SHP77 (cell line): ENCODE measurements at places on chromosomes 12 and 14.
A peak's percentile ranks its signal among the peaks of the same experiment; 100 is the strongest.

DNA sequence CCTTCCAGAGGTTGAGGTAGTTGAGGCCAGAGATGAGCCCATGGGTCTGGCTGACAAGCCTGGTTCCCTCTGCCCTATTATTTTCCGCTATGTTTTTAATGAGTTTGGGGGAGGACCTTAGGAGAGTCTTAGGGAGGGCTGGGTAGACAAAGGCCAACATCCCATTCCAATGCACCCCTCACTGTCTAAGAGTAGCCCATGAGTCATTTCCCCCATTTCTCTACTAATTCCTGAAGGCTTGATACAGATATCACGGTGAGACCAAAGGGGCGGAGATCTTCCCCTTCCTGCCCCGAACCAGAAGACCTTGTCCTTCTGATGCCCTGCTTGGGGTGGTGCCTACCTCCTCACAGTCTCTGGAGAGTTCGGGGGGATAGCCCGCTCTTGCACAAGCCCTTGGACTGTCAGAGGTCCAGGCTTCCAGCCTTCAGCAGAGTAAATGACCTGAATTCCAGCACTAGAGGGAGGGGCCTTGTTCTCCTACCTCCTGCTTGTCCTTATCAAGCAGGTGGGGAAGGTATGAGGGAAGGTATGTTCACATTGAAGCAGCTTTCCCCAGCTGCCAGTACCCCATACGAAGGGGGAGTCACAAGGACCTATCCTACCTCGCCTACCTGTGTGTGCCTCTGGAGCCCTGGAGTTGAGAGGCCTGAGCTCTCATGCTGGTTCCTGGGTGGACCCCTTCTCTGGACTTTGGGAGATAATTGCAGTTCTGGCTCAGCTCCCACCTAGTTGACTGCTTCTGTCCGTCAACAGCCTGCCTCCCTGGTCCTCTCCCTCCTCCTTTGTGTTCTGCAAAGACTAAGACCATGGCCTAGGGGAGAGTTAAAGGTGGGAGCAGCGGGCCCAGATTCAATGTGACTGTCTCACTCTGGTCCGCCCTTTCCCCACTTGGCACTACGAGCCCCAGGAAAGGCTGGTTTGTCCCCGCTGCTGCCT lies 3.7 kb downstream of the PSMB11 start:
- DNase-seq, result no peak

DNA sequence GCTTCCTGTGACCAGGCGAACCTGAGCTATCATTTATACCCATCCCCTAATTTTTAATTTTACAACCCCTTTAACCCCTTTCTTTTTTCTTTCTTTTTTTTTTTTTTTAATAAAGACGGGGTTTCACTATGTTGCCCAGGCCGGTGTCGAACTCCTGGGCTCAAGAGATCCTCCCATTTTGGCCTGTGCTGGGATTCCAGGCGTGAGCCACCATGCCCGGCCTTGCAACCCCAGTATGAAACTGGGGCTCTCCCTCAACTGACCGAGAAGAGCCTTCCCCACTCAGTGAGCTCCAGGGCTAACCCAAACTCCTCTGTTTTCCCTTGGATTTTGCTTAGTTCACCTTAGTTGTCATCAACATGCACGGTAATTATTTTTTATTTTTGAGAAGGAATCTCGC lies 992 bp downstream of the CPSF2 start:
- no peak for DNase-seq

GRCh38 chr14:84017495-84017894 lies 1512.4 kb upstream of the FLRT2 start:
- no peak for DNase-seq

DNA sequence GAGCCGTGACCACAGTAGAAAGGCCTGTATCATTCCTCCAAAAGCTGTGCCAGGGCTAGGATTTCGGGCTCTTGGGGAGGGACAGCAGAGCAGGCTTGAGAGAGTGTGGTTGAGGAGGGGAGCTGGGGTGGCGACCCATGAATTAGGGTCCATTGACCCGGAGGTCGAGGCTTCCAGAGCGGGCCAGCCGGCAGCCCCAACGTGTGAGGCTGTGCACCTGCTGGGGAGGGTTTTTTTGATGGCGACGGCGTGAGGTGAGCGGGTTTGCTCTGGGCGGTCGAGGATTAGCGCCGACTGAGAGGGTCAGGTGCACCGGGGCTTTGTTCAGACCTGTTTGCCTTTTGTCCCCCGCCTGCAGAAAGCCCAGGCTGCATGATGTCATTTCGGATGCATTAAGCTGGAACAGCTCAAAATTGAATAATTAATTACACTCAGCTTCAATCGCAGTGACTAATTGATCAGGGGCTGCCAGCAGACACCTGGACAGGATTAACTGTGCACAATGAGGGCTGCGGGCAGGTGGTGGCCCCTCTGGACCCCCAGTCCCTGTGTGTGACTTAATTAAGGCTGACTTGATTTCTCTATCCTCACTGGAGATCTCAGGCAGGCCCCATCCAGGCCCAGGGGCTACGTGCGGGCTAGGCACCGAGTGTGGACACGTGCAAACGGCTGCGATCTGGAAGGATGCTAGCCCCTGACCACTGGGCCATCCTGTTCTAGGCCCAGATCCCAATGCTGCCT lies 42.1 kb upstream of the MEG3 start:
- peak; percentile 93 for DNase-seq

DNA sequence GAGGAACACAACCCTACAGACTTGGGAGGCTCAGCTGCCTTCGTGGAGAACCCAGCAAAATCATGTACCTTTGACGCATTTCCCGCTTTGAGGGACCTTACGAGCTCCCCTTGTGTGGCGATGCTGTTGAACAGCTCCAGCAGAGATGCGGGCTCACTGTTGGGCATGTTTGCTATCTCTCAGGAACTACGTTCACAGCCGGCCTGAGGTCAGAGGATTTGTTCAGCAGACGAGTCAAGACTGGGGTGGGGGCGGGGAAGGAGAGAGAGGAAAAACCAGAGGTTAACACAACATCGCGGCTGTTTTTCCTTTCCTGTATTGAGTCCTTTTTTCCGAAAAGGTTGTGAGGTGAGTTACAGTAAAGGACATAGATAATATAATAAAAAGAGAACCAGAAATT lies 45.9 kb downstream of the SLC25A47 start:
- DNase-seq, result no peak

GRCh38 chr14:99524804-99525698 lies 43.8 kb downstream of the CCNK start:
- peak; percentile 21 for DNase-seq

GRCh38 chr14:101120641-101121507 lies 217.4 kb upstream of the RTL1 start:
- no peak for DNase-seq

GRCh38 chr14:90600619-90601018 lies 203.8 kb downstream of the CALM1 start:
- DNase-seq, result no peak

DNA sequence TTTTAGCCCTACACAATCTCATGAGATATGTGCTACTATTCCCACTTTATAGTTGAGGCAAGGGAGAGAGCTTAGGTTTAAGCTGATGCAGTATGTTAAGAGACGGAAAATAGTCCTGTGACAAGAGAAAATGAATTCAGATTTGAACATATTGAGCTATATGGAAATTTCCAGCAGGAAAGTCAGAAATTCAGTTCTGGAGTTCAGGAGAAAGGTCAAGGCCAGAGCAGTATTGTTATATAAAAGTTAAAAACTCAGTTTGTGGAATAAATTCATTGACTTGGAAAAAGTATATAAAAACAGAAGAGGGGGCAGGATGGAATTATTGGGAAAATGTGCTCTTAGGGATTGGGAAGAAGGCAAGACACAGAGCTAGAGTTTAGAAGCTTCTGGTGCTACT lies 167.0 kb upstream of the GZMB start:
- DNase-seq, result no peak

GRCh38 chr12:1234073-1234472 lies 243.1 kb downstream of the ERC1 start:
- no peak for DNase-seq

GRCh38 chr12:12115514-12115913 lies 44.8 kb downstream of the BCL2L14 start:
- DNase-seq, result no peak

GRCh38 chr12:76871742-76872141 lies 7.1 kb downstream of the CSRP2 start:
- no peak for DNase-seq

- no peak for DNase-seq
Measured at GRCh38 chr14:53964249-53964648, 7.6 kb upstream of the BMP4 start.

DNA sequence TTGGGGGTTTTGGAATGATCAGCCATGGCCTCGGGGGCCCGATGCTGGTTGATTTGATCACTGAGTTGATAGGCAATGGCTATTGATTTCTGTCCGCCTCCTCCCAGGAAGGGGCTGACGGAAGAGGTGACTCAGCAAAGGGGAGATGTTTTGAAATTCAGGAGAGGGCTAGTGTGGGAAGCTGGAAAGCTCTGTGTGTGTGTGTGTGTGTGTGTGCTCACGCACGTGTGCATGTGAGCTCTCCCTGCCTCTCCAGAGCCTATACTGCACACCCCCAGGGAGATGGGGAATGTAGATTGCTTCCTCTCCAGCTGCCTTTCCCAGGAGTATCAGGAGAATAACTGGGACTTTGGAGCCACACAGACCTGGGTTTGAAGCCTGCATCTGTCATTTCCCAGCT lies 184.9 kb upstream of the MYL2 start:
- DNase-seq, result no peak

GRCh38 chr12:64304571-64304970 lies 82.5 kb upstream of the KICS2 start:
- DNase-seq, result no peak

GRCh38 chr12:64699504-64700115 lies 59.6 kb downstream of the GNS start:
- no peak for DNase-seq

DNA sequence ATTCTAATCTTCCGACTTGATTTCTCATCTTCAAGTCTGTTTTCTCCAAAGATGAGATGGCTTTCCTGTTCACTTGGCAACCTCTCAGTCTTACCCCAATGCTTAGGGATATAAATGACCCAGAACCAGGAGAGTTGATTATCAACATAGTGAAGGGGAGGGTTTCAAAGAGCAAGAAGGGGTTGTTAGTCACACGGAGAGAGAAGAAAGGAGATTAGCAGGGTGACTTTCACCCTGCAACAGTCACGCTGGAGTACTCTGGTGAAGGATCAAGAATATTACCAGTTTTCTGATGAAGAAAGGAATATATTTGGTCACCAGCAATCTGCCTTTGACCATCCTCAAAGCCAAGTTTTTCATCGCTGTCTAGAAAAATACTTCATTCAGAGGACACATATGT lies at the start of gene TMEM52B:
Gene TMEM52B, plus strand, starts transcription at position 212 of the 400 bp plus-strand sequence. CDS start 543 bp downstream, outside the sequence.
- no peak for DNase-seq

GRCh38 chr12:75505706-75506312 lies 5.6 kb downstream of the KRR1 start:
- no peak for DNase-seq
